ENCODE measurements at places on chromosomes 3 and 15.

- DNase-seq, result no peak
Measured at GRCh38 chr15:89157061-89157460, 64.3 kb downstream of the RLBP1 start.

- no peak for DNase-seq
Measured at GRCh38 chr15:38004218-38004861, 69.9 kb downstream of the TMCO5A start.

GRCh38 chr3:40313975-40314860 lies 4.7 kb downstream of the EIF1B start:
- DNase-seq, result no peak

GRCh38 chr3:33798113-33798417 lies 365 bp upstream of the PDCD6IP start:
- DNase-seq, result no peak

GRCh38 chr3:48107227-48107626 lies 81.0 kb downstream of the CDC25A start:
- no peak for DNase-seq

DNA sequence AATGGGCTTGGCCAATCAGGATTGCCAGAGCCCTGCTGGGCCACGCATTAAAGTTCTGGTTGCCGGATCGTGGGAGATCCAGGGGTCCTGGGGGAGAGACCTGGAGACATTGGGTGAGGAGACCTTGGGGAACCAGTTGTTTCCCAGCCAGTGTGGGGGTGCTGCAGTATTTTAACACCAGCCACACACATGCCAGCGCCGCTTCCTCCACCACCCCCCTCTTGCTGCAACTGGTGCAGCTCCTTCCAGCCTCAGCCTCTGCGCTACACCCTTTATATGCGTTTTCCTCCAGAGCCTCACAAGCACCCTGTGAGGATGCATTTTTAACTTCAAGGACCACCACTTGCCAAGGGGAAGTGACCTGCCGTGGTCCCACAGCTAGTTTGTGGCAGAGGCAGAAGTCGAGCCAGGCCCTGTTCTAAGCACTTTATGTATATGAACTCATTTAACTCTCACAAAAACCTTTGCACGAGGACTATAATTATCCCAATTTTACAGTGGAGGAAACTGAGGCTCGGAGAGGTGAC lies 29.4 kb upstream of the GRIP2 start:
- DNase-seq, result no peak
